ENCODE measurements at places on chromosomes 3 and 15.

GRCh38 chr15:74182131-74182530 lies 8.6 kb downstream of the ISLR start:
- no peak for DNase-seq

- no peak for DNase-seq
Measured at GRCh38 chr3:188106887-188107830, 46.8 kb upstream of the LPP start.

- DNase-seq, result no peak
Measured at GRCh38 chr3:28575100-28575745, 226.6 kb upstream of the AZI2 start.

- DNase-seq, result peak; percentile 19
Measured at GRCh38 chr3:53938645-53939044, 47.0 kb upstream of the SELENOK start.

- no peak for DNase-seq
Measured at GRCh38 chr3:177109688-177110330, 87.5 kb downstream of the TBL1XR1 start.

DNA sequence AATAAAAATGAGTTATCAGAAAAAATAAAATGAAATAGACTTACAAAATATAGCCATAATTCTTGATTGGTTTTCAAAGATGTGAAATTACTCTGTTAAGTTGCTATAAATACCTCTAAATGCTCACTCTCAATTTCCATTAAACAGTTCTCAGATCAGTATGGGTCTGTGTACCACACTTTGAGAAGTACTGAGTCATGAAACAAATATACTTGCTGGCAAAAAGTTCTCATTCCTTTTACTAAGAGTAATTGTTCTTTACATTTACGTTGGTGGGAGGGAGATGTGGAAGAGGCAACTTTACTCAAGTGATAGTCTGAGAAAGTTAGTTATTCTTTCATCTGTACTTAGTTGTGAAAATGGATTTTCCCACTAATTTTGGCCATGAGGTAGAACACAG lies 96.3 kb downstream of the ZNF385D start:
- DNase-seq, result peak; percentile 29

GRCh38 chr15:31806106-31806505 lies 224.2 kb upstream of the CHRNA7 start:
- DNase-seq, result no peak

DNA sequence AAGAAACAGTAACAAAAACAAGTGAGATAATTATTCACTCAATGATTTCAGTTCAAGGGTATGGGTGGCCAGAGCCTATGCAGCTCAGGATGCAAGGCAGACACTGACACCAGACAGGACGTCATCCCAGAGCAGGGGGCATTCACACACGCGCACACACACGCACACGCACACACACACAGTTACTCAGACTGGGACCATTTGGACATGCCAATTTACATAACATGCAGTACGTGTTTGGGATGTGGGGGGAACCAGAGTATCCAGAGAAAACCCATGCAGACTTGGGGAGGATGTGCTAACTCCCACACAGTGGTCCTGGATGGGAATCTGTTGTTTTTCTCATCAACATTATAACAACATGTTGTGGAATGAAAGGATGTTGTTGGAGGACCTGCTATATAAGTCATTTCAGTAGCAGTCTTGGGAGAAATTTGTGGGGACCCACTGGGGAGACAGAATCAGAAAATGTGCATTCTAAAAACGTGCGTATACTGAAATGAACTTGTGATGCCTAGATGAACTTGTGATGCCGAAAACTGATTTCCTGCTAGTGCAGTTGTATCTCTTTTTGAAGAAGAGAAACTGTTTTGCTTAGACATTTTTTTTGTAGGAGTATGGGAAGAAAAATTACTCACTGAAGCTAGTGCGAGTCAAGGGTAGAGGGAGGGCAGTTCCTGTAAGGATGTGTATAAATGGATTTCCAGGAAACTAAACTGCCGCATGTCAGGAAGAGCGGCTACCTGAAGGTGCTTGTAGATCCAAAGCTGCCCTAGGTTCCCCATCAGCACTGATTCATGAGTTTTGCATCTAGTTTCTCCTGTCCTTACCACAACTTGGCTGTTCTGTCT lies 25.2 kb downstream of the CD200 start:
- peak; percentile 14 for DNase-seq

- no peak for DNase-seq
Measured at GRCh38 chr15:55694652-55695150, 48.3 kb downstream of the PRTG start.

- DNase-seq, result no peak
Measured at GRCh38 chr3:126459111-126459762, 16.5 kb downstream of the ZXDC start.

- DNase-seq, result no peak
Measured at GRCh38 chr15:78083186-78083585, 5.7 kb upstream of the TBC1D2B start.

- DNase-seq, result no peak
Measured at GRCh38 chr3:177396733-177397132, 199.5 kb upstream of the TBL1XR1 start.

DNA sequence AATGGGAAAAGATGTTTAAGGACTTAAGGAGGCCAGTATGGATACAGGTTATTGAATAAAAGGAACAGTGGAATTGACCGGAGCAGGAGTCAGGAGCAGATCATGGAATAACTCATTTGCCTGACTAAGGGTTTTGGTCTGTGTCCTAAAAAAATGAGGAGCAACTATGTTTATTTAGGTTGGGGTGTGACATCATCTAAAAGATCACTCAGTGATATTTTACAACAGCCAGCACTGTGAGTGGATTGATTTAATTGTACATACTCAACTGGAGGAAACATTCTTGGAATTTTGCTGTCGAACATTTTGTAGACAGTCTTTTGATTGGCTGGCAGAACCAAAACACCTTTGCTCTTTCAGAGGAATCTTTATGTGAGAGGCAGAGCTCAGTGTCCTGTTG lies 348.6 kb upstream of the CDIN1 start:
- no peak for DNase-seq

DNA sequence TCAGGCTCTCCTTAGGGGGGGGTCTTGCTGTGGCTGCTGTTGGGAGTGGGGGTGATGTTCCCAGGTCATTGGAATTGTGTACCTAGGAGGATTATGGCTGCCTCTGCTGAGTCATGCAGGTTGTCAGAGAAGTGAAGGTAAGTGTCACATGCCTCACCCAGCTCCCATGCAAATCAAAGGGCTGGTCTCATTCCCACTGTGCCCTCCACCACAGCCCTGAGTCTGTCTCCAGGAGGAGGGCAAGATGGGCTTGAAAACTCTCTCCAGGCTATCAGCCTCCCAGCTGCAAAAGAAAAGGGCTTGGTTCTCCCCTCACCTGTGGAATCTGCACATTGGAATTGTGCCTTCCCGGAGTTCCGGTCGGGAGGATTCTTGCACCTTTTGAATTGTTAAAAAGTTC lies 580.5 kb downstream of the NSUN3 start:
- DNase-seq, result no peak

GRCh38 chr3:104870276-104870675 lies 496.4 kb upstream of the ALCAM start:
- DNase-seq, result no peak

- no peak for DNase-seq
Measured at GRCh38 chr3:126033051-126033745, 50.7 kb downstream of the SLC41A3 start.

- peak; percentile 70 for DNase-seq
Measured at GRCh38 chr15:99486371-99487336, 79.1 kb upstream of the MEF2A start.

DNA sequence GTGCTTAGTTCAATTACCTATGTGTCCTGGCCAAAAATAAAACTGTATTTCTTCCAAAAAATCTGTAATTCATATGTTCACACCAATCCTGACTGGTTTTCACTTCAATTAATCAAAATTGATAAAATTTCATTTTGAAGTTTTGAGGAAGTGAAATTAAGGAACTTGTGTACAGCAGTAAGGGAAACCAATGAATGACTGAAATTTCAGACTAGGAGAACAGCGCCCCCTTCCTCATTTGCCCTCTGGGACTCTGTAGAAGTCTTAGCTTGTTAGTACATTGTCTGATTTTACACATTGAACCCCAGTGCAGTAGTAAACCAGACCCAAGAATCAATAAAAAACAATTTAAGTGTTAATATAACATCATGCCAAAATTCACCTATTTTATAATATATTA lies 495.3 kb upstream of the AGTR1 start:
- no peak for DNase-seq

GRCh38 chr3:87025661-87026645 lies 35.0 kb upstream of the VGLL3 start:
- DNase-seq, result no peak

GRCh38 chr3:23390446-23390845 lies 187.3 kb downstream of the UBE2E2 start:
- no peak for DNase-seq

DNA sequence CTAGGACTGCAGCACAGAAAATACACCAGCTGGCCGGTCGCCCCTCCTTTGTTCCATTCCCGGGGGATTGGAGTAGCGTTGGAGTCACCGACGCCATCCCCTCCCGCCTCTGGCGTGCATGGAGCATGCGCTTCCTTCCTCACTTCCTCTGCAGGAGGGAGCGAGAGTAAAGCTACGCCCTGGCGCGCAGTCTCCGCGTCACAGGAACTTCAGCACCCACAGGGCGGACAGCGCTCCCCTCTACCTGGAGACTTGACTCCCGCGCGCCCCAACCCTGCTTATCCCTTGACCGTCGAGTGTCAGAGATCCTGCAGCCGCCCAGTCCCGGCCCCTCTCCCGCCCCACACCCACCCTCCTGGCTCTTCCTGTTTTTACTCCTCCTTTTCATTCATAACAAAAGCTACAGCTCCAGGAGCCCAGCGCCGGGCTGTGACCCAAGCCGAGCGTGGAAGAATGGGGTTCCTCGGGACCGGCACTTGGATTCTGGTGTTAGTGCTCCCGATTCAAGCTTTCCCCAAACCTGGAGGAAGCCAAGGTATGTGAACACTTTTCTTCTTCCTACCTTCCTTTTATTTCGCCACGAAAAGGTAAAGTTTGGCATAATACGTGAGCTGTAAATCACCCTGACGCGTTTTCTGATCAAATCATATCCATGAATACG lies at the start of gene SCG3:
Gene SCG3, plus strand, starts transcription at position 201 of the 661 bp plus-strand sequence. Its CDS starts 253 bp downstream, at position 454.
- DNase-seq, result no peak

DNA sequence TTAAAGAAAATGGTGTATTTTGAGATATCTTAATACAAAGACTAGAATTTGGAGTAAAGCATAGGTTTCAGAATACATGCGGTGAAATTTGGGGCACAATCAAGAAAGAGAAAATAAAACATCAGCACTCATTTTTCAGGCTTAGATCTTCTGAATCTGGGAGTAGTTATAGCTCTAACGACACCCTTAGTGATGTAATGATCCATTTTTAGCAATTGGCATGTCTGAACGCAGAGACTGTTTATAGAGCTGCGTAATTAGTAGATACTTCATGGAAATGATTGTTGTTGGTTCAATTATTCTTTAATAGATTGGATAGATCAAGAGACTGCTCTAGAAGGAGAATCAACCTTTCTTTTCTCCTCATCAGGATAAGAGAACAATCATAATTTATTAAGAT lies 47.5 kb upstream of the SNRK start:
- DNase-seq, result peak; percentile 84

DNA sequence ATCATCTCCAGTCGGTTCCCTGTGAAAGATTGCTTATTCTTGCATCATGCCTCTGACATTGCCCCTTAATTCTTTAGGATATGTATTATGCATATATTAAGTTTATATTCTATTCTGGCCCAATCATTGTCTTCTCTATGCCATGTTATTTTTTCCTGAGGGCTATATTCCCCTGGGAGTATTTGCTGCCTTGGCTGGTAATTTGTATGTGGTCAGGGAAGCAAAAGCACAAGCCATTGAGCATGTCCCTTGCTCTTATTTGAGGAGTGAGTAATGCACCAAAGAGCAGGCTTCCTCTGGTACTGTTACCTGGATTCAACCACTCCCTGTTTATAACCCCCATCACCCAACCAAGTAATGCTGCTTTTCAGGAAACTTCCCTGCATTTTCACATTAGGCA lies 36.3 kb downstream of the STAC start:
- DNase-seq, result no peak

- DNase-seq, result peak; percentile 3
Measured at GRCh38 chr3:175082631-175083030, 223.5 kb downstream of the NAALADL2 start.

DNA sequence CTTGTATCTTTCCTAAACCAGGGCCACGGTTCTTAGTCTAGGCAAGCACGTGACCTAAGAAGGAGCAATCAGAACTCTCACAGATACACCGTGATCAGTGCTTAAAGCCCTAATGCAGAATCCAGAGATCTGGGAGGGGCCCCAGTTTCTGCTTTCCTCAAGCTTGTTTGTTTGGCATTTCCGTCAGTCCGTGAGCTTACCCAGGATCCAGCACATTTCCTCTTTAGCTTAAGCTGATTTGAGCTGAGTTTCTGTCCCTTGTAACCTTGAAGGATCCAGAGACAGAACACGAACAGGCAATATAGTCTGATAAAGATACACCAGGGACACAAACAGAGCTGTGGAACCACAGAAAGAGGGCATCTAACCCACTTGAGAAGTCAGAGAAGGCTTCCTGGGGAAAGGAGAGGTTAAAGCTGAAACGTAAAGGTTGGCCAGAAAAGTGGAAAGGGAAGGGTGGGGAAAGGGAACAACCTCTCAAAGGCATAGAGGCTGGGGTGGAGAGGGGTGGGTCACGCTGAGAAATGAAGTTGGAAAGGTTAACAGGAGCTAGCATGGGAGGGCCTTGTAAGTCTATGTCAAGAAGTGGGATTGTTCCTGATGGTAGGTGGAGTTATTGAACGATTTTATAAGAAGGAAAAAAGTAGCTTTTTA lies 42.1 kb upstream of the RARB start:
- peak; percentile 18 for DNase-seq

DNA sequence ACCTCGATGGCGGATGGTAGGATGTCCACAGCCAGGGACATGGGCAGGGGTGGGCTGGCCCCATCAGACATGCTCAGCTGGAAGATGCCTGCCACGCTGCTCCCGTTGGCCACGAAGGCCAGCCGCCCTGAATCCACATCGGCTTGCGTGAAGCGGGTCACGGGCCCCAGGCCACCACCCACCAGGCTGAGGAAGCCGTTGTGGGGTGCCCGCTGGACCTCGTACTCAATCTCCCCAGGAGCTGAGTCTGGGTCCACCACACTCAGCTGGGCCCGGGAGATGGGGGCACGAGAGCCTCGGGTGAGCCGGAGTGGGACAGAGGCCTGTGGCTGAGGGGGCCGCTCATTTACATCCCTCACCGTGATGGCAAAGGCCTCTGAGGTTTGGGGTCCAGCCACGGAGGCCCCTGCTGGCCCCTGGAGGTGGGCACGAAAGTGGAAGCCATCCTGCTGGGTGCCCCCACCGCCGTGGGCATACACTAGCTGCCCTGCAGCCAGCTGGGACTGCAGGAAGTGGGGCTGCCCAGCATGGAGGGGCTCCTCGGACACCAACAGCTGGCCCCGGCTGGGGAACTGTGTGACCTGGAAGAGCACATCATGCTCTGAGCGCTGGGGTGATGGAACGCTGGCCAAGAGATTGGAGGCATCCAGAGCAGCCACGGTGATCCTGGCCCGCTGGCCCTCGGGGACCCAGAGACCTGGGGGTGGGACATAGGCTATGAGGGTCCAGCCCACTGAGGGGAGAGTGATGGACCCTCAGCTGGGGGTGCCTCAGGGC lies 29.2 kb downstream of the SNX33 start:
- DNase-seq, result no peak

- DNase-seq, result no peak
Measured at GRCh38 chr15:64678126-64678819, 97.1 kb downstream of the RBPMS2 start.
